ENCODE measurements at places on chromosomes 1 and 21.

DNA sequence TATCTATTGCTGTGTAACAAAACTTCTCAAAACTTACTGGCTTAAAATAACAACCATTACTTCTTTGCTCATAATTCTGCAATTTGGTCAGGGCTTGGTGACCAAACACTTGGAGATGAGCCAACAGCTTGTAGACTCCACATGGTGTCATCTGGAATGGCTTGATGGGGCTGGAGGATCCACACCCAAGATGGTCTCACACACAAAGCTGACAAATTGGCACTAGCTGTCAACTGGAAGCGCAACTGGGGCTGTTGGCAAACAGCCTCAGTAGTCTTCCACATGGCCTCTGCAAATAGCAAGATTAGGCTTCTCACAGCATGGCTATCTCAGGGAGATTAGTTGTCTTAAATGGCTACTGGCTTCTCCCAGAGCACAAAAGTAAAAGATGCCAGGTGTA, 27.1 kb upstream of the MTF2 start:
- DNase-seq: no peak

GRCh38 chr1:101280942-101281654, 44.3 kb downstream of the S1PR1 start:
- no peak for DNase-seq

- DNase-seq: no peak
Observed at GRCh38 chr1:157438146-157438545, 114.2 kb downstream of the FCRL5 start.

GRCh38 chr1:226921504-226921903, 18.6 kb upstream of the COQ8A start:
- DNase-seq: no peak

DNA sequence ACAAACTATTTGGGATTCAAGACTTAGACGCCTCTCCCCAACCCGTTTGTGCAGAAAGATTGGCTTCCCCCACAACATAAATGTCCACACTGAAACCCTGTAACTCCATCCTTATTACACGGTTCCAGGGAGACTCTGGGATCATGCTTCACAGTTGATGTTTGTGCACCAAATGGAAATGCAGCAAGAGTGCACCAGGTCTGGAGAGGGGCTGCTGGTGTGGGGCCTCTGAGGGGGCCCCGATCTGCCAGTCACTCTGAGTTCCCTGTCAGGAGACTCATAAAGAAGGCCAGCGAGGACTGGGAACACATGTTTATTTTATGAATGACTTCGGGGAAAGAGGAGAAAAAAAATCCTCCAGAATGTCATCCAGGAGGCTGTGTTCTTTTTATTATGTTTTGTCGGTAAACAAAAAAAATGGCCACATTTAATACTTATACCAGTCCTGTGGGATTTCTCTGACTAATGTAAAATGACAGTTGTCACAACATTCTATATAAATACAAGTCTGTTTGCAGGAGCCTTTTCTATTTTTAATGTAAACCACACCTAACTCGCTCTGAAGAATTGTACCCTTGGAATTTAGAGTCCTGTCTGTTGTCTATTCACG, 439.1 kb upstream of the VAMP3 start:
- no peak for DNase-seq

DNA sequence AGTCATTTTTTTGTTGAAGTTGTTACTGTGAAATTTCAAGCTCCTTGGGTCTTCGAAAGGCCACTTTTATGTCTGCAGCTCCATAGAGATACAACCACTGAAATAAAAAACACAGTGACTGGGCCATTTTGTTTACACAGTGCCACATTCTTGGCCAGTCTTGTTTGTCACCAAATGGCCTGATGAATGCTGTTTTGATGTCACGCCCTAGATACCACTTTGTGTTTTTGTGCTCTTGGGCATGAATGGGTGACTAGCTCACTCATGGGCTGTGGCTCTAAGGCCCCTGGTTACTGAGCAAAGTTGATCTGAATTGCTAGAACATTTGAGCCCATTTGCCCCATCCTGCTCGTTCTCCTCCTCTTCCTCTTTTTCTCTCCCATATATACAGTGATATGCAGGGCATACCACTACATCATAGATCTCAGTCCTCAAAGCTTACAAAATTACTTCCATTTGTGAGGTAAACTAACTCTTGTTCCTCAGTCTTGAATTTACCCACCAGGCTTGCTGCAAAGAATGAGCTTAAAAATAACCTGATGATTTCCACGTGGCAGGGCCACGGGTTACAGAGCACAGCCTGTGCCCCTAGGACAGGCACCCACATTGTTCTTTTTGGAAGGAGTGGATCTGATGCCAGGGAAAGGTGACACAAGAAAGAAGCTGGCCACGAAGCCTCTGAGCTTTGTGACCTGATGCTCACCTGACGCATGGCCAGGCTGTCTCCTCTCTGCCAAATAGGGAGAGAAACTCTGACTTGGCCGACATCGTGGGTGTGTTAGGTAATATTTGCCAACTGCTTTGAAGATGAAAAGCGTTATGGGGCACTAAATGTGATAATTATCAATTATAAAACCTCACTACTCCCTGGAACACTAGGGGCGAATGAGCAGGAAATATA, 92.4 kb downstream of the RUNX1 start:
- no peak for DNase-seq

DNA sequence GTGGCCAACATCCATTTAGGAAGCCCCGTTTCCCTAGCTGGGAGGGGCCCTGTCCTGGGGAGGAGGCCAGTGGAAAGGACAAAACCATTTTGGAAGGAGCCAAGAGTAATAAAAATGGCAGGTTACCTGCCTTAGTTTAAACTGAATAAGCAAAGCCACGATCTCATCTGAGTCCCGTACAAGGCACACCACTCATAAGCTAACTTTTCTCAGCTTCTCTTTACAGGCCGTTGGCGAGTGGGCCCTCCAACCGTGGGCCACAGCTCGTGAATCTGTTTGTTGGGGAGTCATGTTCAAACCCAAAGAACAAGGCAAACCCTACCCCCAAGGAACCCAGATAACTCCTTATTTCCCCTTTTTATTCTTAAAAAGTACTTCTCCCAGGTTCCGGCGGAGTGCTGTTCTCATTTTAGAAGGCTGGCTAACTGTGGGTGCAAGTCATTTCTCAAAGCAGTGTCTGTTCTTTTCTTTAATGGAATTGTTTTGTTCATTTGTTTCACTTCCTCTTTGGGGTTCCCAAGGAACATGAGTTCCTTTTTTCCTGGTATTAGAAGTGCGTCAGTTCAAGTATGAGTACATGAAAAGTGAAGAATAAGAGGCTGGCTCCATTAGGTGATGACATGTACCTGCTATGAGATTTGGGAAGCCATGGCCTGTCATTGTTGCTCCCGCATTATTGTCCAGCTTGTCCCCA, 89.0 kb downstream of the PSMG1 start:
- no peak for DNase-seq

GRCh38 chr1:209560952-209561351, 22.6 kb upstream of the CAMK1G start:
- DNase-seq: no peak

GRCh38 chr1:108897865-108898720, 21.3 kb downstream of the GPSM2 start:
- no peak for DNase-seq

GRCh38 chr1:177048314-177049069, 116.0 kb downstream of the ASTN1 start:
- DNase-seq: no peak

DNA sequence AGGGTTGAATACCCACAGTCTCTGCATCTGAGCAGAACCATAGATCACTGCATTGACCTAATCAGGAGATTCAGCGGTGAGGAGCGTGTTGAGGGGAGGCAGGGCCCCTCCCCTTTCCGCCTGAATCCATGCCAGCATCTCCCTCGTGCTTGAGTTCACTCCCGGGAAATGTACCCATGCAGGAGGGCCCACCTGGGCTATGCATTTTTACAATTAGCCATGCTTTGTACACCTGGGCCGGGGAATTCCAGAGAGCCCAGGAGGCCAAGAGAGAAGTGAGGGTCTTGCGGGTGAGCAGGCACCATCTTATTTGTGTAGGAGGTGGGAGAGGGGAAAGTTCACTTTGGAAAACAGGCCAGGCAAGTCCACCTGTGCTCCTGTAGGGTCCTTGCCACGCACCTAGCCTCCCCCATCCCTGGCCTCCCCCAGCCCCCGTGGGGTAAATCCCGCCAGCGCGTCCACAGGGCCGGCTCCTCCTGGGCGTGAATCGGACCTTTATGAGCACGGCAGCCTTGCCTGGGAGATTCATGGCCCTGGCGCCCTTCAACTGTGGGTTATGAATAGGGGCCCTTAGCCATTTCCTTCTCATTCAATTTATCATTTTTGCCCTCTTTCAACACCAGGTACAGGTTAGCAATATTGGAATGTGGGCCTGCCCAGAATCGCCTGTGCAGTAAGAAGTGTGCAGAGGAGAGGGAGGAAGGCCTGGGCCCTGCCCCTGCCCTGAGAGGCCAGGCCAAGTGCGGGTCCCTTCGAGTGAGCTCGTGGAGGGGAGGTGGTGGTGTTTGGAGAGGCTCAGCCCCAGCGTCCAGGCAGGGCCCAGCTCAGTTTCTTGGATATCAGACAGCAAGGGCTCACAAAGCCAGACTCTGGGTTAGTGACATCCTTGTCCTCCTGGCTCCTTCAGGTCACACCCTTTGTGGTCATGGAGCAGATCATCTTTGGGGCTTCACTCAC, 84.4 kb upstream of the ACTRT2 start:
- no peak for DNase-seq

DNA sequence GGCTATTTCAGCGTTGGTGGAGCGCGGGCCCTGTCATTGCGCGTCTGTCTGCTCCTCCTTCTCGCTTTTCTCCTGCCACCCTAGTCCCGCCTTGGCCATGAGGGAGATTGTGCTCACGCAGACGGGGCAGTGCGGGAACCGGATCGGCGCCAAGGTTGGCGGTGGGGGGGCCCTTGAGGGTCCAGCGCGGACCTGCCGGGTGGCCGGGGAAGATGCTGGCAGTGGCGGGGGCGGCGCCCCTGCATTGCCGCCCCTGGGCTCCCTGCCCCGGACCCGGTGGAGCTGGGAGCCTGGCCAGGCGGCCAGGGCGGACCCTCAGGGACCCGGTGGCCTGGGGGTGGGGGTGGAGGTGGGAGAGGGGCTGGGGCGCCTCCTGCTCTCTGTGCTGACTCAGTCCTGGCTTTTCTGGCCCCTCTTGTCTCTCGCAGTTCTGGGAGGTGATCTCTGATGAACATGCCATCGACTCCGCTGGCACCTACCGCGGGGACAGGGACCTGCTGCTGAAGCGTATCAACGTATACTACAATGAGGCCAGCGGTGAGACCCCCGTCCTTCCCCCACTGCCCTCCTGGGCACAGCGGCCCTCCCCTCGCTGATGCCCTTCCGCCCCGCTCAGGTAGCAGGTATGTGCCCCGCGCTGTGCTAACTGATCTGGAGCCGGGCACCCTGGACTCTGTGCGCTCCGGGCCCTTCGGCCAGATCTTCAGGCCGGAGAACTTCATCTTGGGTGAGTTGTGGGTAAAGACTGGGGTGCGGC, 58.3 kb upstream of the MAP1LC3C start:
- DNase-seq: no peak

- no peak for DNase-seq
Observed at GRCh38 chr1:14842361-14842760, 243.9 kb downstream of the KAZN start.

- DNase-seq: no peak
Observed at GRCh38 chr21:32214654-32215305, 64.1 kb downstream of the MIS18A start.

DNA sequence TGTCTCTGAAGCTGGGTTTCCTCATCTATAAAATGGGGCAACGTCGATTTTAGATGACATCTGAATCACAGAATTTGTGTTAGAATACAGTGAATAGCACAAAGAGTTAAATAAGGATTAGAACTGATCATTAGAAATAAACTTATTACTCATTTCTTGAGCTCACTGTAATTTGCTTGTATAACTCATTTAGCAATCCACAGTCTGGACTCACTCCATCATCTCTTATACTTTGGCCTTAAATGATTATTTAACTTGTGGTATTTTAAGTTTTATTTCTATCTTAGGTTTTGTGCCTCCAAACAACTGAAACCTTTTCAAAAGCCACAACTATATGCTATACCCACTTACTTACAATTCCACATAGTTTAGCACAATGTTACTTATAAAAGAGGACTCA, 128.0 kb downstream of the CDC42BPA start:
- DNase-seq: no peak

DNA sequence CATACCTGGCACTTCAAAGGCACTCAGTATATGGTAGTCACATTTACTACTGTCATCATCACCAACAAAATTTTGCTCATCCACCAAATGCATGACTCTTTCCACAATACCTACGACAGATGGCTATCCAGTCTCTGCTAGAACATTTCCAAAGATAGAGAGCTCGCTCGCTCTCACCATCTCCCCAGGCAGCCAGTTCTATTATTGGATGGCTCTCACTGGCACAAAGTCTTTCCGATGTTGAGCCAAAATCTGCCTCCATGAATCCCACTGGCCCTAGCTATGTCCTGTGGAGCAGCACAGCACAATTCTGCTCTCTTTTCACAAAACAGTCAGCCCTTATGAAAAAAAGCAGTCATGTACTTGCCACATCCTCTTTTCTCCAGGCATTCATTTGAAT, 102.1 kb downstream of the DAB1 start:
- DNase-seq: no peak

GRCh38 chr21:44911384-44912157, 9.1 kb downstream of the ITGB2 start:
- no peak for DNase-seq

DNA sequence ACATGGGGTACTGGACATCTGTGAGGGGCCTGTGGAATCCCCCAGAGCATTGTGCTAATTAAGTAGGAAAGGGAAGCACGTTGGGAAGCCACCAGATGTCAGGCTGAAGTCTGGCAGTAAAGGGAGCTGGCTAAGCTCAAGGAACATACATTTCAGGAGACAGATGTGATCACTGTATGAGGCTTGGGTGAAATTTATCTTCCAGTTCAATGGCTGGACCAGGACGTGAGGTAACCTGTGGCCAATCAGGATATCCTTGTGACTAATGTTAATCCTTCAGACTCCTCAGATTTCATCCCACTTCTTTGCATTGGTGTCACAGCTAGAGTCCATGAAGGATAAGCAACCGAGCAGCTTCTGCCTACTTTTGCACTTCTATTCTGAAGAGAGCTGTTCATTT, 110.2 kb upstream of the APP start:
- DNase-seq: no peak

DNA sequence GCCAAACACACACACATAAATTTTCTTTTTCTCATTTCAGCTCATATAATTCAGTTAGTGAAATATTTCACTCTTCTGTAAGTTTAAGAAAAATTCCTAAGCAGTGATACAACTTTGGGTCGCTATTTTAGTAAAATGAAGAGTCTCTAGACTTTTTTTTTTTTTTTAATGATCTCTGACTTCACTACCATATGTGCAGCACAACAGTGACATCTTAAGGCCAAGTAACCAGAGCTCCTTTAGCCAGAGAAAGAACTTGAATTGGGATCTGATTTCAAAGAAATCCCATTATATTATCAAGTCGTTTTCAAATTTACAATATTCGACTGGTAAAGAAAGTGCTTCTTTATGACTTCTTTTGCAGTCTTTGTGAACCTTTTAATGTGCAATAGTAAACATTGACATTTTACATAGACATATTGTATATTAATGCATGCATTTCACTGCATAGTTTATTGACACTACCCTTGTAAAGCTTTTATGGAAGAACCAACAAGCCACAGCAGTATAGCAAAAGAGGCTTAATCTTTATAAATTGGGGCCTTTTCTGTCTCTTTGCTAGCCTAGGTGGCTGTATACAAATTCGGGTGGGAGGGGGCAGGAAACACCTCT, 62.2 kb downstream of the LRRC40 start:
- no peak for DNase-seq

- DNase-seq: no peak
Observed at GRCh38 chr1:26284597-26285347, 4.9 kb downstream of the SH3BGRL3 start.

Data from cortex of kidney (tissue), 1 donor.